Small intestine (tissue), 16 donors: ENCODE measurements at places on chromosomes 4 and X.

GRCh38 chr4:67273666-67274065 is 271.6 kb downstream of the CENPC start:
- DNase-seq, result no peak

DNA sequence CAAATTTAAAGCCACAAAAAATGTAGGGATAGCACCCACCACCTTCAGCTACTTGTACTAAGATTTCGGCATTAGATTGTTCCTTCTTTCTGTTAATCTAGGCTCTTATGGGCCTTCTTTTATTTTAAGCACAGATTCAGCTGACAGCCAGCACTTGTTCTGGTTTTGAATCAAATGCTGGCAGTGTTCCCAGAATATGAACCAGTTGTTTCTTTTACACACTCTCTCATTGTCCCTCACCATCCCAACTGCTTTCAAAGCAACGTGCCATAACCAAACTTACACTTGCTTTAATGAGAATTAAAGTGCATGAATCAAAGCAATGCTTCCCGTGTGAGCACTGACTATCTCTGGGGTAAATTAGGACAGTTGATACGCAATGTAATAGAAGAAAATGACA is 744.5 kb upstream of the FAM241A start:
- DNase-seq, result no peak

GRCh38 chr4:79141530-79141929 is 184.3 kb downstream of the NAA11 start:
- peak; percentile 4 for DNase-seq

DNA sequence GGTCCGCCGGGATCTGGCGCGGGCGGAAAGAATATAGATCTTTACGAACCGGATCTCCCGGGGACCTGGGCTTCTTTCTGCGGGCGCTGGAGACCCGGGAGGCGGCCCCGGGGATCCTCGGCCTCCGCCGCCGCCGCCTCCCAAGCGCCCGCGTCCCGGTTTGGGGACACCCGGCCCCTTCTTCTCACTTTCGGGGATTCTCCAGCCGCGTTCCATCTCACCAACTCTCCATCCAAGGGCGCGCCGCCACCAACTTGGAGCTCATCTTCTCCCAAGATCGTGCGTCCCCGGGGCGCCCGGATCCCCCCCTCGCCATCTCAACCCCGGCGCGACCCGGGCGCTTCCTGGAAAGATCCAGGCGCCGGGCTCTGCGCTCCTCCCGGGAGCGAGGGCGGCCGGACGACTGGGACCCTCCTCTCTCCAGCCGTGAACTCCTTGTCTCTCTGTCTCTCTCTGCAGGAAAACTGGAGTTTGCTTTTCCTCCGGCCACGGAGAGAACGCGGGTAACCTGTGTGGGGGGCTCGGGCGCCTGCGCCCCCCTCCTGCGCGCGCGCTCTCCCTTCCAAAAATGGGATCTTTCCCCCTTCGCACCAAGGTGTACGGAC is 482 bp upstream of the SHOX start:
- DNase-seq, result no peak

- no peak for DNase-seq
Measured at GRCh38 chr4:143699331-143700045, 987 bp downstream of the FREM3 start.

- peak; percentile 70 for DNase-seq
Measured at GRCh38 chr4:118865091-118865708, 23.5 kb upstream of the SYNPO2 start.

GRCh38 chr4:15100994-15101695 is 98.9 kb downstream of the CPEB2 start:
- no peak for DNase-seq

DNA sequence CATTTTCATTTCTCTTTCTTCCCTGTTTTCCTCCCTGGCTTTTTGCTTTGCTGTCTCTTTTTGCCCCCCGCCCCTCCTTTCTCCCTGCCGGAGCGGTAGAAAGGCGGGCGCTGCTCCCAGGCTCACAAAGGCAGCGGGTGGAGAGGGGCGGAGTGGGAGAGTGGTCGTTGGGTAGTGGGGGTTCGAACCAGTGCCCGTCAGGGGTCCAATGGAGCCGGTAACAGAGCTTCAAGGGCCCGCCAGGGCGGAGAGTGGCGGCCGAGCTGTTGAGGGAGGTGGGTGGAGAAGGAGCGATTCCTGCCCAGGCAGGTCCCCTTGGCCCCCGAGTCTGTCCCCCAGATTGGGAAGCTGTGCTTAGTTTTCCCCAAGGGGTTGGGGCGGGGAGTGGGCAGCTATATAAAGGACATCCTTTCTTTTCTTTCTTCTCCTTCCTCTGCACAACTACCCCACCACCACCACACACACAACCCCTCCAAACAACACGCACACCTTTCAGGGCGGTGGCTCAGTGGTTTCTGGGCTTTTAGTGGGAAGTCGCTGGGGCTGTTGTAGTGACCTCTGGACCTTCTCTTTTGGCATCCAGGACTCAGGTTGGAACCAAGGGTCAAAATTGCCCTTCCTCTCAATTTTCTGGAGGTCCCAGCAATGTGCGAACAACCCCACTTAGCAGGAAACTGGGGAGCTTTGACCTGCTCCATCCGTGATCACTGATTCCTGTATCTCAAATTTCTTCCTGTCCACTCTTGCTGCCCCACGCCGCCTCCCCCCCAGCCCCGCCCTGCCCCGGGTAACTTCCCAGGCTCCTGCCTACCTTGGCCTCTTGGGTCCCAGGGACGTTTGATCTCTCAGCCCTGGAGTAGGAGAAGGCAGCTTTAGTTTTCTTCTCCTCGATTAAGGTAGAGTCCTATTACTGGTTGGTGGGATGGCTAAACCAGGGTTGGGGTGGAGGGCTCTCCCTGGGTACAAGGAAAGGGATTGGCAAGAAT is 1.9 kb downstream of the EFNB1 start:
- peak; percentile 55 for DNase-seq

GRCh38 chr4:119286377-119287002 is 35.4 kb downstream of the FABP2 start:
- peak; percentile 56 for DNase-seq

- DNase-seq, result no peak
Measured at GRCh38 chr4:5472160-5472591, 236.2 kb downstream of the EVC2 start.
